ENCODE measurements at places on chromosomes 2 and 18.

GRCh38 chr2:20050104-20050645 is 1.3 kb downstream of the LAPTM4A start:
- no peak for DNase-seq

DNA sequence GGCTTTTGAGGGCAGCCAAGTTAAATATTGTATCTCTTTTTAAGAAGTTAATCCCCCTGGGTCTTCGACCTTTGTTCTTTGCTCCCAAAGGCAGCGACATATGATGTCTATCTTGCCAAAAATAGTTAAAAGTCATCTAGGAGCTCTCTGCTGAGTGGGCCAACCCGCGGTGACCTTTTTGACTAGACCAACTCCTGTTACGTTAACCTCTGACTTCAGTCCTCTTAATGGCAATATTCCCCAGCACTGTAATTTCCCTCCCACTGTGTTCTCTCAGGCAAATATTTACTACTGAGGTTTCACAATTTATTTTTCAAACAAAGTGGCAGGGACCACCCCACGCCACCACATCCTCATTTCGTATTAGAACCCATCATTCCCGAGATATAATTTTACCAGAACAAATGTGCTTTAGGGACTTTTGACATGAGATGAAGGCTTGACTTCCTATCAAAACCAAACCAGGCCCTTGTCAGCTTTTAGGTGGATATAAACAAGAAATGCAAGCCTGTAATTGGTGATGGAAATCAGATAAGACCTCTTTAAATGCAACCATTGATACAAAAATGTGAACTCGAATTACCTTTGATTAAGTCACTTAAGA is 764.7 kb downstream of the SATB2 start:
- no peak for DNase-seq

- DNase-seq = no peak
Observed at GRCh38 chr2:202950592-202950991, 38.5 kb downstream of the CARF start.

DNA sequence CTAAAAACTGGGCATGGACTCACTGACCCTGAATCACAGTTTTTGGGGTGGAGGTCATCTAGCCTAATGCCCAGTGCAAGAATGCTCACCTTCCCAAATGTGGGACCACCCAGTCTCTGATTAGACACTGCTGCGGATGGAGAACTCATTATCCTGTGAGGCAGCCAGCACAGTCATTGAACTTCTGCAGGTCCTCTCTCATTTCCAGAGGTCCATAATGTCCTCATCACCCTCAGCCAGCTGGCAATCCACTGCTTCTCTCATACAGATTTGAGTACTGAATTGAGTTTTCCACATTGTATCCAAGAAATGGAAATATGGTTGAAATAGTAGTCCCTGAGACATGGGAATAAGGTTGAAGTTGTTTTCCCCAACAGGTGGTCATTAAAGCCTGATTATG is 5.0 kb upstream of the MYO5B start:
- no peak for DNase-seq

DNA sequence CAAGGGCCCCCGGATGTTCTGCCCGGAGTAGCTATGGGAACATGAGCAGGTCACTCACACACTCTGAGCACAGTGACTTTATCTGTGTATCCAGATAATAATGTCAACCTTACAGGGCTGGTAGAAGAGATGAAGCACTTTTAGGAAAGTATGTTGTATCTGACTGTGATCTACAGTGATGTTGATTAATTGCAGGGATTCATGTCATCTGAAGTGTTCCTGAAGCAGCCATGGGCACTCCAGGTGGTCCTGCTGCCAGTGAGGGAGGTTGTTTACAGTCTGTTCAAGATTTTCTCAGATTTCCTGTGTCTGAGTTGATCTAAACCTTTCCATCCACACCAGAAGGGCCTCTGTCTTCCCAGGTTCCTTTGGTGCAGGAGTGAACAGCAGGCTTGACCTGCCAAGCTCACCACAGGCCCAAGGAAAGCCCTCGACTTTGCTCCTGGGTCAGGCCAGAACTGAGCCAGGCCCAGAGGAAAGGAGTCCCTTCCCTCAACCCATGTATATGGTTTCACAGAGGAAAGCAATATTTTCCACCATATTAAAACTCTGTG is 28.0 kb downstream of the KIAA2012 start:
- DNase-seq = no peak

DNA sequence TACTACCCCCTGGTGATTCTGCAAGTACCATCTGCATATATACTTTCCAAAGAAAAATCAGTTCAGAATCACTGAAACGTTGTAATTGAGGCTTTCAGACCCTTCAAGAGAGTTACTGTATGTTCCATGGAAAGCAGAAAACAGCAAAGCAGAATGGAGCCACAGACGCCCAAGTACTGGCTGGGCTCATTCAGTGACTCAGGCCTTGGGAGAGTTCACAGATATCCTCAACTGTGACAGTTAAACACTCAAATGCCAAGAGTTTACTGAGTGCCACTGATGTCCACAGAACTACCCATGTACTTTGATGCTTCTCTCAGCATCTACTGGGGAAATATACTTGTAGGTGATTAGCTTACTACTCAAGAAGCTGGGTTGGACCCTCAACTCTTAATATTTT is 303.4 kb downstream of the TCF4 start:
- no peak for DNase-seq

DNA sequence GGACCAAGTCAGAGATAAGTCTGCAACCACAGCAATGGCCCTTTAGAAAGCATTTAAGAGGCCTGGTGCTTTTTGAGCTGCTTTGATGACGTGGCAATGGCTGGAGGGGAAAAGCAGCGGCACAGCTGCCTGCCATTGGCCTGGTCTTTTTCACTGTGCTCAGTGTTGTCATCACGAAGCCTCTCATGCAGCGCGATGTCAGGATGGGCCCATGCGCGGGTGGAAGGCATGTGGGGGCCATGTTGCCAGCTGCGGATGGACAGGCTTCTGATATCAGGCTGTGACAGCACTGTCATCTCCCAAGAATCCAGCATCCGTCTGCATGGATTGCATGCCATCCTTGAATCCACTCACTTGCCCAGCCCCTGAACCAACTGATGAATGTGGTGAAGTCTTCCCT is 204.5 kb downstream of the ACKR3 start:
- no peak for DNase-seq

- no peak for DNase-seq
Observed at GRCh38 chr2:135586148-135586547, 54.9 kb downstream of the R3HDM1 start.

DNA sequence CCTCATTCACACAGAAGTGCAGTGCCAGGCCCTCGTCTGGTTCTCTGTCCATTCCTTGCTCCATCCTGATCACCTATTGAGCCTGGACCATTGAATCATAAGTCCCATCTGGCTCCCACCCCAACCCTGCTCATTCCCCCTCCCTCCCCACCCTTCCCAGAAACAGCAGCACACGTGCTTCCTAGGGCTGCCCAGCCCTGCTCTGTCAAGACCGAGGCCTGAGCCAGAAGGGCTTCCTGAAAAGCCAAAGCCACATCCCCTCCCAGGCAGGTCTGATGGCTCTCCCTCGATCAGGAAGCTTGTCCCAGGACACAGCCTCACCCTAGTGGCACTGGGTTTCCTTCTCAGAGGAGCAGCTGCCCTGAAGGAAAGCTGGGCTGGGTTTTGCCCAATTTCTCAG is 79.8 kb upstream of the FZD7 start:
- no peak for DNase-seq

GRCh38 chr2:234840336-234840735 is 111.5 kb upstream of the SH3BP4 start:
- no peak for DNase-seq

DNA sequence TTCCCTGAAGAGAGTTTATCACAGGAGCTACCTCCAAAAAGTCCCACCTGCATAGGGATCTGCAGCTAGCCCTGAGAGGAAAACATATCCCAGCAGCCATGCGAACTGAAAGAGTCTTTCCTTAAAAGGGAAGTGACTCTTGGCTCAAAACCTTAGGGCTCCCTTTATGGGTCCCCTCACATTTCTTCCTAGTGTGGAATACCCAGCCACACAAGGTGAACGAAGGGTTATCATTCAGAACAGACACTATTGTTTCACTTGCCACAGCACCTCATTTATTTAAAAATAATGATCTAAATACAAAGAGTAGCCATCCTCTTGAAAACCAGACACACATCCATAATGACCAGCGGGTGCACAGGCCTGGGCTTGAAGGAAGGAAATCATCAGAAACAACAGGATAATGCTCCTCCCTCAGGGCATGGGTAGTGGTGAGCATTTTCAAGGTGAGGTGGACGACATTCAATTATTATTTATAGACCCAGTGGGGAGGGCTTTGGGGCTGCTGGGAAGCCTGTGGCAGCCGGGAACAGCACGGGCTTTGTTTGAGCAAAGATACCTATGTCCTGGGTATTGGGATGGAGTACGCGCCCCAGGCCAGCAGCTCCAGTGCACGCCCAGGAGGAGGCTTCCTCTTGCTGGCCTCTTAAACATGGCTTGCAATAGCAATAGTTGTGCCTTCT is 119.0 kb upstream of the ITGA6 start:
- no peak for DNase-seq

- no peak for DNase-seq
Observed at GRCh38 chr2:174337337-174338146, 2.8 kb downstream of the SP9 start.

GRCh38 chr18:51092117-51092516 is 62.1 kb downstream of the SMAD4 start:
- no peak for DNase-seq

GRCh38 chr2:205017912-205018311 is 472.6 kb downstream of the PARD3B start:
- DNase-seq = no peak

- DNase-seq = no peak
Observed at GRCh38 chr18:49738721-49739120, 74.6 kb downstream of the ACAA2 start.

- DNase-seq = no peak
Observed at GRCh38 chr2:72236445-72237067, 88.9 kb upstream of the CYP26B1 start.

DNA sequence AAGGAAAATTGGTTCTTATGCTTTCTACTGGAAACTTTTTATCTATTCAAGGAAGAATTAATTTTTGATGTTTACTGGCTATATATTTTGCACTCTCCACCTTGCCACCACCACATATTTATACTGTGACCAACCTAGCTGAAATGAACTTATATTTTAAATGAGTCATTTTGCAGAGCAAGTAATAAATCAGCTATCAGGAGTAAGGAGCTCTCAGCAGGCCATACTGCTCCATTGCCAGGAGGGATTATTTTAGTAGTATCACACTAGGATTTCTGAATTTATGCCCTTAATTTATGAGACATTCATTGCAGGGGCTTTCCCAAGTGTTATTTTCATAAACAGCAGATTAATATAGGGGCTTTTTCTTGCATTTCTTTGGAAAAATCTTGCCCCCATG is 125.8 kb upstream of the CYP1B1 start:
- DNase-seq = no peak

DNA sequence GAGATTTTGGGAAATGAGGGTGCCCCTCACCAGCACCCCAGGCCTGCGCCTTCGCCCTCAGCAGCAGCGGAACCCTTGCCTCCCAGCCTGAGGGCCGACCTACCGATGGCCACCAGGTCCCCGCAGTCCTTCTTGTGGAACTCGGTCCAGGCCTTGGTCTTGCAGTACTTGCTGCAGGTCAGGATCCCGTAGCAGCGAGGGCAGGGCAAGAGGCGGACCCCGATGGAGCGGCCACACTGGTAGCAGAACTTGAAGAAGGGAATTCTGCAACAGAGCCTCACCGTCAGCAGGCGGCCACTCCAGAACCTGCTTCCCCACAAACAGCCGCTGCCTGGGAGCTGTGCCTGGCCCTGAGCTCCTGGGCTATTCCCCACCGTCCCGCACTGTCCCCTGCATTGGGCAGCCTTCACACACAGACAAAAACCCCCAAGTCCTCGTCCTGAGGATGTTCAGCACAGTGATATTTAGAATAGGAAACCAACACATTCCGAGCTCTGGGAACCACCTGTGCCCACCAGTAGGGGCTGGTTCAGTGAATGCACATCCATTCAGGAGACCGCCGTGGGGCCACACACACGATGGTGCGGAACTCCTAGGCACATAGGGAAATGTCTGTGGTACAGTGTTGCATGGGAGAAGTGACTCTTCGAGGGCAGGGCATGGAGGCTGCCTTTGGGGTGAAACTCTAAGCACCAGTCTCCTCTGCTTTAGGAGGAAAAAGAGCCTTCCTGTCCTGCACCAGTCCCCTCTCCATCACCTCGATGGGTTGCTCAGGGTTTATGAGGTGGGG is 45.6 kb downstream of the GPC1 start:
- no peak for DNase-seq

DNA sequence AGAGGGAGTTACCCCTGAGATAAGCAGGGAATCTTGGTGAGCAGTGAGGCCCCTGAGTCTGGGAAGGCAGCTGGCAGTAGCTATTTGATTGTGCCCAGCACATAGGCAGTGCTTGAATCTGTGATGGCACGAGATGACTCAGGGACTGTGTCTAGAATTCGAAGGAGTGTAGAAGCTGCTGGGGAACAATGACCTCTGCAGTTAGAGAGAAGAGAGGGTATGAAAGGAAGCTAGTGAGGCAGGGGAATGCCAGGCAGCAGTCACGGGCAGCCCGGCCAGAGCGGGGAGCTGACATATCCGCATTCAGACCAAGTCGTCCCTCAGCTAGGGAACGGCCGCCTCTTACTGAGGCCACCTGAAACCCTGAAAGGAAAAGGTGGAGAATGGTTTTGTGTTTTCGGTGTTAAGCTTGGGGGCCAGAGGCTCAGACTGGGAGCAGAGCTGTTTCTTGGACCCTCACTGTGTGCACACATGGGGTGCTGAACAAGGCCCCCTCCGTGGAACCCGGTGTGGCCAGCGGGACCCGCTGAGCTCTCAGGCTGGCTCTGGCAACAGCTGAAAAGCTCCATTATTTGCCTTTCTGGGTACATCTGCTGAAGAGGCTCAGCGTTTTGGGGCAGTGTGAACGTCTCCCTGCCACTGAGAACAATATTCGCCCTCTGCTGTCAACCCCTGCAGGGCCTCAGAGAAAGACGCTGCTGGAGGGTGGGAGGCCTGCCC is 32.9 kb downstream of the ARHGEF4 start:
- no peak for DNase-seq

DNA sequence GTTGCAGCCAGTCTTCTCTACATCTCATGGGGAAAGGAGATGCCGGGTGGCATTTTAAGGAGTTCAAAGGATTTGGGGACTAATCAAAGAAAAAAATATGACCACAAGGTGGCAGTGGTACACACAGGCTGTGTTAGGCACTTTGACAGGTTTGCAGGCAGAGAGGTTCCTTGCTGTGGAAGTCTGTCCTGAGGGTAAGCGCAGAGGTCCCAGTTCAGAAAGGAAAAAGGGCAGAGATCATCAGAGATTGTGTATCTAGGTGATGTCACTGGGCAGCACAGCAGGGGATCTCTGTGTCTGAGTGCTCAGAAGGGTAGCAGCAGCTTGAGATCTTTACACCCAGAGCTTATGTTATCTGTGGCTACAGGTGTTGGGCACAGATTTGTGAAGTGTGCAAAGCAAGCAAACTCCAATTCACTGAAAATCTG is 231.4 kb downstream of the LRRTM1 start:
- DNase-seq = no peak

GRCh38 chr2:201320257-201320656 is 36.9 kb downstream of the FLACC1 start:
- DNase-seq = no peak

All from activated CD4-positive, alpha-beta T cell treated with anti-CD3 and anti-CD28 coated beads, Interleukin-2, amount 50 U/mL, for 4 hours (primary cell).